Renal cortex interstitium (tissue), 15 donors: ENCODE measurements at places on chromosomes 2 and 18. TPM values are rescaled to one million over a fixed set of nuclear protein-coding genes. Genes with fewer than 3 reads are reported as not detected.

The GPBAR1 gene
- 2.0 TPM for polyA plus RNA-seq

The POMC gene
- 13.1 TPM for polyA plus RNA-seq

The QPCT gene
- 9.5 TPM for polyA plus RNA-seq

The REG3A gene
- not detected for polyA plus RNA-seq

The LYPD6B gene
- polyA plus RNA-seq = 33.9 TPM

The PIEZO2 gene
- polyA plus RNA-seq = 21.5 TPM

The DSG1 gene
- 0.03 TPM for polyA plus RNA-seq

The GATA6 gene
- polyA plus RNA-seq = 9.9 TPM

The DNAJC5G gene
- polyA plus RNA-seq = 1.7 TPM

The TMEM247 gene
- not detected for polyA plus RNA-seq

The ZNF513 gene
- polyA plus RNA-seq = 22.5 TPM

The SLC19A3 gene
- 10.1 TPM for polyA plus RNA-seq

The NYAP2 gene
- polyA plus RNA-seq = 0.11 TPM

The RAB17 gene
- 10.1 TPM for polyA plus RNA-seq

The CCDC74A gene
- polyA plus RNA-seq = 18.2 TPM

The MRPL33 gene
- polyA plus RNA-seq = 172 TPM

The MYOM1 gene
- 8.6 TPM for polyA plus RNA-seq

The LIMS4 gene
- polyA plus RNA-seq = 1.3 TPM

The UGT1A8 gene
- not detected for polyA plus RNA-seq

The STK39 gene
- polyA plus RNA-seq = 34.7 TPM

The IL1R1 gene
- 26.6 TPM for polyA plus RNA-seq

The DSC2 gene
- polyA plus RNA-seq = 50.6 TPM

The DOK6 gene
- polyA plus RNA-seq = 19.1 TPM

The RRM2 gene
- polyA plus RNA-seq = 64.7 TPM

The SIGLEC15 gene
- 0.33 TPM for polyA plus RNA-seq

The CCDC121 gene
- polyA plus RNA-seq = 10.6 TPM

The LRP2 gene
- polyA plus RNA-seq = 151 TPM

The COL3A1 gene
- polyA plus RNA-seq = 1,302 TPM

The GALNT14 gene
- polyA plus RNA-seq = 40.9 TPM

The LBX2 gene
- 4.7 TPM for polyA plus RNA-seq

The GPR17 gene
- 0.98 TPM for polyA plus RNA-seq

The CD28 gene
- polyA plus RNA-seq = 1.9 TPM

The STEAP3 gene
- polyA plus RNA-seq = 1.5 TPM

The MBP gene
- 17.0 TPM for polyA plus RNA-seq

The GDF7 gene
- 2.6 TPM for polyA plus RNA-seq
